ENCODE measurements at places on chromosomes 12 and 14. TPM values are rescaled to one million over a fixed set of nuclear protein-coding genes. Genes with fewer than 3 reads are reported as not detected.

The NCKAP5L gene
- polyA plus RNA-seq = 22.0 TPM

The ALDH2 gene
- polyA plus RNA-seq = 96.4 TPM

The NGDN gene
- 57.9 TPM for polyA plus RNA-seq

The EGLN3 gene
- polyA plus RNA-seq = 3.4 TPM

- H3K36me3 ChIP-seq = no peaks in the 10 kb centered on the region
- no peaks in the 10 kb centered on the region for H3K27me3 ChIP-seq
- no peaks in the 10 kb centered on the region for H3K4me1 ChIP-seq
These were observed 14.0 kb upstream of the CPSF6 start for GRCh38 chr12:69225251-69225910.

GRCh38 chr12:39503439-39503838, 60.5 kb upstream of the KIF21A start:
- H3K27me3 ChIP-seq = no peaks in the 10 kb centered on the region
- no peaks in the 10 kb centered on the region for H3K36me3 ChIP-seq
- no peak overlapping the region for H3K4me3 ChIP-seq
- no peak overlapping the region for H3K27ac ChIP-seq
- H3K4me1 ChIP-seq = no peaks in the 10 kb centered on the region

- peaks cover 20% of the 10 kb centered on the region for H3K4me1 ChIP-seq
- H3K36me3 ChIP-seq = no peaks in the 10 kb centered on the region
- H3K4me3 ChIP-seq = no peak overlapping the region
- no peak for DNase-seq
- no peak overlapping the region for H3K27ac ChIP-seq
- H3K27me3 ChIP-seq = no peaks in the 10 kb centered on the region
These were observed 108.0 kb downstream of the AEBP2 start for GRCh38 chr12:19547271-19547671.

DNA sequence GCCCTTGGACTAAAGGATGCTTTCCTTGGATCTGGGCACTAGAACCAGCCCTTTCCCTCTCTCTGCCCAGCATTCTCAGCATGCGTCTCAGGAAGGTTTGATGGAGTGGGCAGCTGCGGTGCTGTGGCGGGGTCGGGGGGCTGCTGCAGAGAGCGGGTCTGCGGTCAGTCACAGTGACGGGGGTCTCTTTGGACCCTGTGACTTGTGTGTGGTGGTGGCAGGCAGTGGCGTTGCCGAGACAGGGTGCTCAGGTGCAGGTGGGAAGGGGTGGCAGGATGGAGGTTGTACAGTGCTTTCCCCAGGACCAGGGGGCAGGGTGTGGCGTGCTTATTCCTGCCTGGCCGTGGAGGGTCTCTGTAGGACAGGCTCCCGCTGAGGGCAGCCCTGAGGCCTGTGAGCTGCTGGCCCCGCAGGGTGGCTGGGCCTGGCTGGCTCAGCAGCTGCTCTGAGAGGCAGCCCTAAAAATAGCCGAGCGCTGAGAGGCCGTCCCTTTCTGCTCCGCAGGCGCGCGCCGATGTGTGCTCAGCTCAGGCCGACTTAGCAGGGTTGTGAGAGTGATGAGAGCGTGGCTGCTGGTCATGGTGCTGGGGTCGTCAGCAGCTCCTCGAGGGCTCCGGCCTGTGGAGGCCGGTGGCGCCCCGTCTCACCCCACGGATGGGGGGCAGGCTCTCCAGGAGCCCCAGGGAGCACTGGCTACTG, 9.7 kb downstream of the PACS2 start:
- no peaks in the 10 kb centered on the region for H3K36me3 ChIP-seq
- H3K4me3 ChIP-seq = no peak overlapping the region
- no peak overlapping the region for H3K27ac ChIP-seq
- H3K4me1 ChIP-seq = peaks cover 15% of the 10 kb centered on the region
- no peaks in the 10 kb centered on the region for H3K27me3 ChIP-seq

- peaks cover 14% of the 10 kb centered on the region for H3K4me1 ChIP-seq
- no peak for DNase-seq
- H3K4me3 ChIP-seq = no peak overlapping the region
- no peaks in the 10 kb centered on the region for H3K36me3 ChIP-seq
- H3K27me3 ChIP-seq = no peaks in the 10 kb centered on the region
These were observed 45.1 kb downstream of the GALNT9 start for GRCh38 chr12:132284071-132284826.

DNA sequence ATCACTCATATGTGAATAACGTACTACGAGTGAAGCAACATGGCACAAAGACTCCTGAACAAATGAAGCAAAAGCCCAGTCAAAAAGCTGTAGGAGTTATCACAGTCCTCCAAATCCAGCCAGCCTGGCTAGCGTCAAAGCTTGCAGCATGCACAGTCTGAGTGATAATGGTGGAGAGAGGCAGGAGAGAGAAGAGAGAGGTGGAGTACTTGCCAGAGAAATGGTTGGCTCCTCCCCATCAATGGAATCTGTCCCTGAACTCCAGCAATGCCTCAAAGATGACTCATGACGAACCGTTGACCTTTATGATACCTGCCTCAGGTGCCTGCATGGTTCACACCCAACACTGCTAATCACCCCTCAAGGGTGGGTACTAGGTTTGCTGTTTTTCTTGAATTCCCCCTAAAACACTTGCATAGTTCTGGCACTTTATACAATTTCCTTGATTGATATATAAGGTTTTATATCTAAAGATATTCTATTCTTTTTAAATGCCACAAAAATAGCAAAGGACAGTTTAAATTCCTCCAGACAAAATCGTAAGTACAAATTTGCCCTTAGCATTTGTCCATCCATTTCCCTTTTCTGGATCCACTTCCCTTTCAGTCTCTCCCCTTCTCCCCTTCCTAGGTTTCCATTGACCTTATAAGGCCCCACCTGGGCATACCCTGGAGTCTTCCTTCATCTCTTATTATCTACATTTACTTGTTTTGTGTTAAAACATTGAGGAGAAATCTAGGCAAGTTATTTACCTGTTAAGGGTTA, 10.2 kb downstream of the ARHGDIB start:
- peaks cover 20% of the 10 kb centered on the region for H3K4me1 ChIP-seq
- H3K4me3 ChIP-seq = no peak overlapping the region
- peak overlapping the region; percentile 20 for H3K27ac ChIP-seq
- no peaks in the 10 kb centered on the region for H3K36me3 ChIP-seq
- H3K27me3 ChIP-seq = no peaks in the 10 kb centered on the region

DNA sequence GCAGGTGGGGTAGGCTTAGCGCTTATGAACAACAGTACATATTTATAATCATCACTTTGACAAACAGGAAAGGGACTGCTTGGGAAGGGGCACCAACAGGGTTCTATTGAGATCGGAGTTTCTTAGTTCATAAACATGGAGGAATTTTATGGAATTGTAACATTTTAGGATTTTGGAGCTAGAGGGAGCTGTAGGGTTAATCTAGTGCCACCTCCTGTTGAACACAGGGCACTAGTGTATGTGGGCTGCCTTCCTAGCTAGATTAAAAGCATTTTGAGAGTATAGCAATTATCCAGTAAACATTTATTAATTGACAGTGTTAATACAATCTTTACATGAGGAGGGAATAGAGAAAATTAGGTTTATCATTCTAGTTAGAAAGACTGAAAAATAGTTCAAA, 23.1 kb upstream of the TBC1D30 start:
- no peak for DNase-seq
- no peaks in the 10 kb centered on the region for H3K36me3 ChIP-seq
- no peak overlapping the region for H3K27ac ChIP-seq
- H3K4me1 ChIP-seq = no peaks in the 10 kb centered on the region
- no peak overlapping the region for H3K4me3 ChIP-seq

DNA sequence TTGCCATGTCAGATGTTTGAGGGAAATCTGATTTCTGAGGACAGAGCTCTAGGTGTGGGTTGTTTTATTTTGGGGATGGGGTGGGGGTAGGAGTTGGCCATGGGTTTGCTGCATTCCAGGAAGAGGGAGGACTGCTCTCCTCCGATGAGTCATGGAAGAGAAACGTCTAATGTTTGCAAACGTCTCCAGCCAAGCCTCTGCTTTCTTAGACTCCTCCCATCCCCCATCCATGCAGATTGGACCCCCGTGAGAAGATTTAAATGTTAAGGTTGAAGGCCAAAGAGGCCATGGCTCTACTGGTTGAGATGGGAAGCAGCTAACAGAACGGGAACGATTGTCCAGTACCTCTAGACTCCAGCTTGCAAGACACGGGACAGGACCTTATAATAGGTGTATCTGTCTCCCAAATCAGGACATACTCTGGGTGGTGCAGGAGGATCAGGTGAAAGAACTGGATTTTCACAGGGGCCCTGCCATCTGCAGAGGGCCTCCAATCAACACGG, 11.4 kb upstream of the ATP2A2 start:
- H3K36me3 ChIP-seq = no peaks in the 10 kb centered on the region
- peaks cover 29% of the 10 kb centered on the region for H3K4me1 ChIP-seq
- H3K27ac ChIP-seq = no peak overlapping the region
- no peak overlapping the region for H3K4me3 ChIP-seq

GRCh38 chr12:14942196-14942931, 4.0 kb upstream of the ERP27 start:
- H3K27ac ChIP-seq = no peak overlapping the region
- H3K27me3 ChIP-seq = no peaks in the 10 kb centered on the region
- DNase-seq = no peak
- no peaks in the 10 kb centered on the region for H3K36me3 ChIP-seq

DNA sequence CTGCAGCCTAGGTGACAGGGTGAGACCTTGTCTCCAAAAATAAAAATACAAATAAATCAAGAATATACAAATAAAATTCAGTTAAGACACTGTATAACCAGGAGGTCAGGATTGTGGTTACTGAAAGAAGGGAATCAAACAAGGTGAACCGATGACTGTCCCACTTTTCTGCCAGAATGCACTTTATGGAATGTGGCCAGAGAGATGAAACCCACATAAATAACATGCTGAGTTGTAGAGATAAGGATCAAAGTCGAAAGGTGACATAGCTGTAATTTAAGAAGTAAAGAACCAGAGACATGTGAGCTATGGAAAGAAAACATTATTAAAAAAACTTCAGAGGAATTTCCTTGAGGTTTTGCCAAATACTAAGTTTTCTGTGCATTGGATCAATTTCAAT, 1098.2 kb upstream of the USP15 start:
- H3K27ac ChIP-seq = no peak overlapping the region
- DNase-seq = no peak
- no peaks in the 10 kb centered on the region for H3K27me3 ChIP-seq

GRCh38 chr12:53097207-53097563, 282 bp upstream of the IGFBP6 start:
- peak overlapping the region; percentile 45 for H3K27ac ChIP-seq
- H3K27me3 ChIP-seq = no peaks in the 10 kb centered on the region
- peak; percentile 40 for DNase-seq
- peak overlapping the region; percentile 64 for H3K4me3 ChIP-seq

- no peak overlapping the region for H3K4me3 ChIP-seq
- no peaks in the 10 kb centered on the region for H3K4me1 ChIP-seq
- DNase-seq = no peak
- no peak overlapping the region for H3K27ac ChIP-seq
These were observed 41.0 kb downstream of the RPGRIP1 start for GRCh38 chr14:21320913-21321312.

- no peaks in the 10 kb centered on the region for H3K36me3 ChIP-seq
- DNase-seq = peak; percentile 46
- H3K4me3 ChIP-seq = peak overlapping the region; percentile 97
- H3K27ac ChIP-seq = peak overlapping the region; percentile 98
- H3K27me3 ChIP-seq = no peaks in the 10 kb centered on the region
These were observed 683 bp downstream of the CIPC start for GRCh38 chr14:77098529-77099353.

GRCh38 chr14:27672047-27672446, 1074.2 kb upstream of the NOVA1 start:
- H3K27ac ChIP-seq = no peak overlapping the region
- DNase-seq = no peak
- no peaks in the 10 kb centered on the region for H3K36me3 ChIP-seq
- H3K4me1 ChIP-seq = no peaks in the 10 kb centered on the region
- no peaks in the 10 kb centered on the region for H3K27me3 ChIP-seq

DNA sequence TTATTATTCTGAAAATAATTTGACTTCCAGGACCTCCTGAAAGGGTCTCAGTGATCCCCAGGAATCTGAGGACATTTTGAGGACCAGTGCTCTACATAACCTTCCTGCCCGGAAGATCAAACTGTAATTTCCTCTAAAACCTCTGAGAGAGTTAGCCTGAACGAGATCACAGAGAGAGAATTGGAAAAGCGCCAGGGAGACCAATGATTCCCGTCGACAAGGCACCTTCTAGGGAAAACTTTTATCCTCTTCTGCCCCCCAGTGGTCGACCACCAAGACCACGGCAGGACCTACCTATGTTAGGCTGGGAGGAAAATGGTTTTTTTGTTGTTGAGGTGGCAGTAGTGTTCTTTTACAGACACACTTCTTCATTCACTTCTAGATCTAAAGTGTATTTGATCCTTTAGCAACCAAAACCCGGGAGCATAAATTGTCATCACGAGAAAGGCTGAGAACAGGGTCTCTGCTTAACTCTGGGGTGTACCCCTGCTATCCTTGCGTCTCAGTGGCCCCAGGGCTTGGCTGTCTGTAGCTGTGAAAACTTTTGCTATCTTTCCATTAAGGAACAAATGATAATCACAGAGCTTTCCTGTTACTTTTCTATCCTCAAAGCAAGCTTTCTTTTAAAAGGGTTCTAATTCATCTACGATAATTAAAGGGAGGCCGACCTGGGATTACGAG, 62.9 kb upstream of the NID2 start:
- no peak overlapping the region for H3K4me3 ChIP-seq
- H3K36me3 ChIP-seq = no peaks in the 10 kb centered on the region

- H3K4me3 ChIP-seq = no peak overlapping the region
- no peaks in the 10 kb centered on the region for H3K4me1 ChIP-seq
- H3K36me3 ChIP-seq = no peaks in the 10 kb centered on the region
- DNase-seq = no peak
These were observed 44.5 kb upstream of the AMN1 start for GRCh38 chr12:31773223-31773750.

- H3K4me1 ChIP-seq = no peaks in the 10 kb centered on the region
- H3K27me3 ChIP-seq = no peaks in the 10 kb centered on the region
- no peak overlapping the region for H3K4me3 ChIP-seq
- no peak for DNase-seq
These were observed 121.5 kb upstream of the SFSWAP start for GRCh38 chr12:131589221-131589897.

- no peak for DNase-seq
- H3K4me3 ChIP-seq = no peak overlapping the region
- H3K36me3 ChIP-seq = no peaks in the 10 kb centered on the region
- no peaks in the 10 kb centered on the region for H3K4me1 ChIP-seq
These were observed 14.4 kb upstream of the SPSB2 start for GRCh38 chr12:6887460-6887859.

GRCh38 chr12:39816671-39817185, 197.1 kb upstream of the ABCD2 start:
- H3K36me3 ChIP-seq = no peaks in the 10 kb centered on the region
- peak overlapping the region; percentile 5 for H3K27ac ChIP-seq
- no peak for DNase-seq
- no peaks in the 10 kb centered on the region for H3K27me3 ChIP-seq
- H3K4me1 ChIP-seq = no peaks in the 10 kb centered on the region
- no peak overlapping the region for H3K4me3 ChIP-seq

DNA sequence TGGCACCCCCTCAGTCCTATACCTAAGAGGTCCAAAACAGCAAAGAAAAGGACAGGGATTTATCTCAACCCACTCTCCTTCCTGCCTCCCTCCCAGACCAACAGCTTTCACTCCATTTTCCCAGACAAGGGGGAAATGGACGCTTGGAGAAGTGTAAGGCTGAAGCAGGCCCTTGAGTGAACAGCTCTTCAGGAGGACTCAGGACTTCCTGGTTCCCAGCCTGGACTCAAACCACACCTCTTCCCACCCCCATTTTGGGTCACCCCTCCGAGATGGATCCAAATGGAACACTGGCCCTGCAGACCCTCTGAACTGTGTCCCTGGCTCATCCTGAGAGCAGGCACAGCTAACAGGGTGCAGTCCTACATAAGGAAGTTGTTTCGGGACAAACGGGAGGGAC, 2.7 kb downstream of the KMT2D start:
- peaks cover 39% of the 10 kb centered on the region for H3K4me1 ChIP-seq
- H3K36me3 ChIP-seq = no peaks in the 10 kb centered on the region
- H3K27me3 ChIP-seq = no peaks in the 10 kb centered on the region
- no peak overlapping the region for H3K27ac ChIP-seq
